ENCODE measurements at places on chromosomes 16 and 17. TPM values are rescaled to one million over a fixed set of nuclear protein-coding genes. Genes with fewer than 3 reads are reported as not detected.

DNA sequence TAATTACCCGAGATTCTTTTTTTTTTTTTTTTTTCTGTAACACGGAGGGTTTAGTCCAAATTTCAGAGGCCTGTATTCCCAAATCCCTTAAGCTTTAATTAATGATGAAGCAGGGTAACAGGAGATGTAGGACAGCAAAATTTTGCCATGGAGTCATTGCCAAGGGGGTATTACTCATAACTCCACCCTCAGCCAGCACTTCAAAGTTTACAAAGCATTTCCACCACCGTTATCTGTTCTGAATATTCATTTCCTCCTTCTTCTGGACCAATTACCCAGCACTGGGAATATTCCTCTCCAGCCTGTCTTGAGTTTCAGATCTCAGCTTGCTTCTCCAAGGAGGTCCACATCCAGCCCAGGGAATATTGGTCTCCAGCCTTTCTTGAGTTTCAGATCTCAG lies 747.5 kb upstream of the EEF2KMT start:
- no peak for DNase-seq

GRCh38 chr17:69608808-69609472 lies 194.4 kb downstream of the MAP2K6 start:
- DNase-seq, result no peak

DNA sequence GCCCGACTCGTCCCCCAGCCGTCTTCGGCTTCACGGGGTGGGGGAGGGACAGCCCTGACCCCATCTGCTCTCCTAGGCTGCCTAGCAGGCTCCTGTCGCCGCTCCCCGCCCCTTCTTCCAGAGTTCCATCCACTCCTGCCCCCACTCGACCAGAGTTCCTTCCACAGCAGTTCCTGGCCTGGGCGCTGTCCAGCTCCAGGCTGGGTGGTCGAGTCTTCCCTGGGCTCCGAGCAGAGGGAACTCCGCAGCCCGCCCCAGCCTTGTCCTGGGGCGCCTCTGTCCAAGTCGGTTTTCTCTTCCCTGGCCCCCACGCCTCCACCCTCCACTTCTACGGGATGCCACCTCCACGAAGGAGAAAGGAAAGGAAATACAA lies 1.4 kb downstream of the PYY start:
- no peak for DNase-seq

The MARVELD3 gene
- total RNA-seq, result 0.08 TPM

Measured in Panc1 (cell line).